ENCODE measurements at places on chromosomes 3 and 15.

DNA sequence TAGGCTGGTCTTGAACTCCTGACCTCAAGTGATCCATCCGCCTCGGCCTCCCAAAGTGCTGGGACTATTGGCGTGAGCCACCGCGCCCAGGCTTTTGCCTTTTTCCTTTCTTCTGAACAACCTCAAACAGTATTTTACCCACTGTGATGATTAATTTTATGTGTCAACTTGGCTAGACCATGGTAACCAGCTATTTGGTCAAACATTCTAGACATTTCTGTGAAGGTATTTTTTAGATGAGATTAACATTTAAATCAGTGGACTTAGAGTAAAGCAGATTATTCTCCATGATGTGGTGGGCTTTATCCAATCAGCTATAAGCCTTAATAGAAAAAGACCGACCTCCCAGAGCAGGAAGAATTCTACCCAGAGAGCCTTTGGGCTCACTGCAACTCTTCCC is 6.0 kb downstream of the SPATA12 start:
- DNase-seq, result no peak

GRCh38 chr15:69919816-69920215 is 177.9 kb downstream of the TLE3 start:
- no peak for DNase-seq

DNA sequence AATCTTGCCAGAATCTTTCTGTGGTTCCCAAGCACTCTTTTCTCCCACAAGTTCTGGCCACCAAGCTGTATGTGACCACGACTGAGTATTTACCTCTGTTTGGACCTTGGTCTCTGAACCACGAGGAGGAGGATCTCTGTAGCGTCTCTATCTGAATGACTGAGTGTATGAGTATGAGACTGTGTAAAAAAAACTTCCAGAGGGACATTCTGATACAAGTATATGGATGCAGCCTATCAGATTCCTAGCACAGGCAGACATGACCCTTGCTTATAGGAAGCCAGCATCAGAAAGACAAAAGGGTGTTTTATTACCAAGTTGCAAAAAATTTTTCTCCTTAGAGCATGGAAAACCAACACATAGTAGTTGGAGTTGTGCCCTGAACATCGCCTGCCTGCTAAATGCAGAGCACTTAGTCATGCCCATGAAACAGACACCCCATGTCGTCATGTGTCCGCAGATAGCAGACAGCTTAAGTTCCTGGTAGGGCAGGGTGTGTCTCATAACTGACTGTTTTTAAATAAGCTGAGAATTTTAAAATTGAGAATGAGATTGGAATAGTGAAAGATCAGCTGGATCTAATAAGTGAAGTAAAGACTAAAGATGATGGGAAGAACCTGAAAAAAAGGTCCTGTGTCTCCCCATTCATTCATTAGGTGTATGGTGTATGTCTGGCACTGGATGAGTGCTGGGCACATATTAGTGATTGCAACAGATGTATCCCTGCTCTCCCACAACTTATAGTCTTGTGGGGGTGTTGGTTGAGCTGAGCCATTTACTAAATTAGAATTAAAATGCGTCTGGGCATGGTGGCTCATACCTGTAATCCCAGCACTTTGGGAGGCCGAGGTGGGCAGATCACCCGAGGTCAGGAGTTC is 30.9 kb downstream of the DAG1 start:
- DNase-seq, result peak; percentile 63

- DNase-seq, result peak; percentile 95
Measured at GRCh38 chr15:99454941-99455788, 110.6 kb upstream of the MEF2A start.

- DNase-seq, result no peak
Measured at GRCh38 chr3:62863648-62864047, 11.6 kb downstream of the CADPS start.

- no peak for DNase-seq
Measured at GRCh38 chr3:174398761-174399160, 460.4 kb upstream of the NAALADL2 start.

- no peak for DNase-seq
Measured at GRCh38 chr3:104291437-104291851, 1075.3 kb upstream of the ALCAM start.

GRCh38 chr3:101936419-101937356 is 87.4 kb downstream of the NFKBIZ start:
- peak; percentile 88 for DNase-seq

DNA sequence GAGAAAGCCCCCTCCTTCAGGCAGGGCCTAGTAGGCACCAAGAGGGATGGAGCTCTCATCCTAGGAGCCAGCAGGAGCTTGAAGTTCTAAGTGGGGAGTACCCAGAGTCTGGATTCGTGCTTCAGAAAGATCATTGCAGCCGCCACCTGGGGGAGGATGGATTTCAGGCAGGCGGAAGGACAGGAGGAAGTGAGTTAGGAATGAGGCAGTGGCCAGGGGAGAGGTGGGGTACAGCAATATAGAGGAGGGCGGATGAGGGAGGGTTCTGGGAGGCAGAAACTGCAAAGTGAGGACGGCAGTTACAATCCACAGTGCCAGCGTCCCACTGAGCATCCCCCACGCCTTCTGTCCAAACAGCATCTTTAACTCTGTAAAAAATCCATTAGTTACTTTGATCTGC is 65.2 kb upstream of the LINGO1 start:
- DNase-seq, result no peak

DNA sequence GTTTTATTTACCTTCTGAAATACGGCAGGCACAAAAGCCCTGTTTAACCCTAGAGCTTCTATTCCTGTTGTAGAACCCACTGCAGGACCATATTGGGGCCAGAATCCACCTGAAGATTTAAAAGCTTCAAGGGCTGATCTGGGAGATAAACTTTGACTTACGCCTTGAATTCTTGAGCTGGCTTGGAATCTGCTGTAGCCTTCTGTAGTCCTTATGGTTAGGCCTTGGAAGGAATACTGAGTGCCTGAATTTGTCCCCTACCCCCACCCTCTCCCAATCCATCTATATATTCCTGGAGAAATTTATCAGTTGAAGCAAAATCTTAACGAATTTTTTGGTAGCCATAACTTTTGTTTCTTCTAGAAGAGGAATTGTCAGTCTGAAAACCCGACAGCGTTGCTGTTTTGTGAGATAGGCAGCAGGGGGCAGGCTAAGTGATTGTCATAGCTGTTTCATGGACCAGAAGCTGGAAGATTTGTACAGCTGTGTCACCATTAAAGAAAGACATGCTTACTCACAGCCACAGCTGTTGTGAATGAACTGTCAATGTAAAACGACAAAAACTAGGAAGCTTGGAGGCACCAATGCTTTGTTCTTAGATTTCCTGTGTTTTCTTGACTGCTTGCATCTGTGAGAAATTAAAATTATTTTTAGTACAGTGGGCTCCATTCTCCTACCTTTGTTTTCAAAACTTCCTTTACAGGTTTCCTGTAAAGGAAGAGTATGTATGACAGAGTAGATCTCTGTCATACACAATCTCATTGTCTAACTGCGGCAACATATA is 12.8 kb downstream of the LXN start:
- peak; percentile 44 for DNase-seq

- DNase-seq, result no peak
Measured at GRCh38 chr3:124671106-124671505, 59.1 kb upstream of the UMPS start.

GRCh38 chr3:139302801-139303113 is 41.1 kb upstream of the MRPS22 start:
- peak; percentile 69 for DNase-seq

- no peak for DNase-seq
Measured at GRCh38 chr15:60735559-60736047, 256.7 kb upstream of the ICE2 start.

DNA sequence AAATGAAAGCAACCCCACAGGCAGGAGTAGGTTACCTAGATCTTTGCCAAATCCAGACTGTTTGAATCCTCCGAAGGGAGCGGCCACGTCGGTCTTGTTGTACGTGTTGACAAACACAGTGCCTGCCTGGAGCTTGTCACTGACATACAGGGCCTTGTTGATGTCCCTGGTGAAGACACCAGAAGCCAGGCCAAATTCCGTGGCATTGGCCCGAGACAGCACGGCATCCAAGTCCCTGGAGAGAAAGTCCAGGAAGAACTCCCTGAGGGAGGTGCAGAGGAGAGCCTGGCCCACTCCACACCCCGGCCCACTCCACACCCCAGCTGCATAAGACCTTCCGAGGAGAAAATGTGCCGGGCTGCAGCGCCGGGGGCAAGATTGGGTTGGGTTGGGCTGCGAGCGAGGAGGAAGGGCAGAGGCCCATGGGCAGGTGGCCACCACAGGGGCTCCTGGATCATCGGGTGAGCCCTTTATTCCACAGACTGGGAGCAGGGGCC is 21.8 kb upstream of the SLC41A3 start:
- DNase-seq, result no peak

- DNase-seq, result no peak
Measured at GRCh38 chr3:131880948-131881347, 153.9 kb downstream of the CPNE4 start.

- DNase-seq, result no peak
Measured at GRCh38 chr15:99472416-99473145, 93.2 kb upstream of the MEF2A start.

DNA sequence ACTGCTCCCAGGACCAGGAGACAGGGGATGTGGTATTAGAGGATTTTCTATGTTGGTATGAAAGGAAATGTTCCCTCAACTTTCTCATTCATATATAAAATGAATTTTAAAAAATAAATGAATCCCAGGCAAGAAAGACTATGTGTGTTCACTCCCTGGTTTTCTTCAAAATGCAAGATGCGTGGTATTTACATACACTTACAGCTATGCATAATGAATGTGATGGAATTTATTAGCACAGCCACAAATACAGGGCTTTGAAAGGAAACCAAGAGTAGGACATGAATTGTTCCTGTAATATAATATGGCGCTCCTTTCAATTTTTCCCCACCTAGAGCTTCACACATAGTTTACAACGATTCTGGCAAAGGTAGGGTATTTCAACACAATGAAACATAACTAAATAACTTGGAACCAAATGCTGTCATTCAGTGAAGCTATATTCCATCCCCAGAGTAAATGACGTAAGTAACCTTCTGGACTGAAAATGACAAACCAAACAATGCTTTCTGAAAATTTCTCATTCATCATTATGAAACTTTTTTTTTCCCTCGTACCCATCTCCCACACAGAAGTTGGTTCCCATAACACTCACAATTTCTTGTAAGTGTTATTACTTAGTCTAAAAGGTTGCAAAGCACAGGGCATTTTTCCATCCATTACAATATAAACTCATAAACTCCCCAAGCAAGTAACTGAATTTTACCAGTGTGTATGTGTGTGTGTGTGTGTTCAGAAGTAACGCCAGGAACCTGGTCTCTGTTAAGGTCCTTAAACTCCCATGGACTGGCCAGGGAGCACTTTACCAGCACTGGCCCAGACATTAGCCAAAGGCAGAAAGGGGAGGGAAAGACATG is 41.8 kb downstream of the CBLB start:
- DNase-seq, result no peak

GRCh38 chr3:112904786-112905185 is 58.1 kb upstream of the CD200R1L start:
- DNase-seq, result no peak

DNA sequence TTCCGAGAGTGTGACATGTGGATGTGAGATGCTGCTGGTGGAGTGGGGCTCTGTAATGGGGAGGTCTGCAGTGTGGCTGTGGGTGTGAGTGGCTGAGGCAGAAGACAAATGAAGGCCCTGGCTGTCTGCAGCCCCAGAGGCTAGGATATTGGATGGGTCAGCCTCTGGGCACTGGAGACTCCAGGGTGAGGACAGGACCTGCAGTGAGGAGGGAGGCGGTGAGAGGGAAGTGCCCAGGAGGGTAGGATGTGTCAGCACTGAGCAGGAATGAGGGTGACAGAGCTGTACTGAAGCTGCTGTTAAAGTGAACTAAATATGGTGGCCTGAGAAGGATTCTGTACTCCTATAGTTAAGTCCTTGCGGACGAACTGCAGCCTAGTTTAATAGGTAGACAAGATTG is 27.3 kb upstream of the PXYLP1 start:
- no peak for DNase-seq

DNA sequence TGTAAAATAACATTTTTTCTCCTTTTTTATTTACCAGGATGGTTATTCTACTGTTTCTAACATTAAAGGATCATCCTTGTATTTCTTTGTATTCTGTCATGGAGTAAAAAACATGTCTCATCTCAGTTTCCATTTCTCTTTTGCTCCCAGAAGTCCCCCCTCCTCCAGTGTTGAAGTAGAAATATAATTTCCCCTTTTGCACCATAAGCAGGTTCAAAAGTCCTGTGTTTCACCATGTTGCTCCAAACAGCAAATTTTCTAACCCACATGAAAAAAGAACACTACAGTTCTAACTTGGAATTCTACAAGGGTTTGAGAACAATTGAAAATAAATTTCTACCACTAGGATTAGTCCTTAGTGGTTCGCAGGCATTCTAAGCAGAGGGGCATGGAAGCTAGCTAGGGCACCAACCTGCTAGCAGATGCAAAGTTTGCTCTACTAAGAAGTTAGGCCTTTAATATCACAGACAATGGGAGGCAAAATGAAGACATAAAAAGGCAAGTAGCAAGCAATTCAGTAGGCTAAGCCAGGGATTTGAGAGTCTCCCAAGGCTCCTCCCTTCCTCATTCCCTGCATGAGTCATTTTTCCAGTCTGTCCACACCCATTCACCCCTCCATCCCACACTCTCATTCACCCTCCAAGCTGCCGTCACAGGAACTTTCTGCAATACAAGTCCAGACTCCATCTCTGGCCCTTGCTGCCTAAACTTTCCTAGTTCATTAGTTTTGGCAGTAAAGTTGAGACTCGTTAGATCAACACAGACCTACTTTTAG is 2.3 kb upstream of the MBNL1 start:
- peak; percentile 88 for DNase-seq

DNA sequence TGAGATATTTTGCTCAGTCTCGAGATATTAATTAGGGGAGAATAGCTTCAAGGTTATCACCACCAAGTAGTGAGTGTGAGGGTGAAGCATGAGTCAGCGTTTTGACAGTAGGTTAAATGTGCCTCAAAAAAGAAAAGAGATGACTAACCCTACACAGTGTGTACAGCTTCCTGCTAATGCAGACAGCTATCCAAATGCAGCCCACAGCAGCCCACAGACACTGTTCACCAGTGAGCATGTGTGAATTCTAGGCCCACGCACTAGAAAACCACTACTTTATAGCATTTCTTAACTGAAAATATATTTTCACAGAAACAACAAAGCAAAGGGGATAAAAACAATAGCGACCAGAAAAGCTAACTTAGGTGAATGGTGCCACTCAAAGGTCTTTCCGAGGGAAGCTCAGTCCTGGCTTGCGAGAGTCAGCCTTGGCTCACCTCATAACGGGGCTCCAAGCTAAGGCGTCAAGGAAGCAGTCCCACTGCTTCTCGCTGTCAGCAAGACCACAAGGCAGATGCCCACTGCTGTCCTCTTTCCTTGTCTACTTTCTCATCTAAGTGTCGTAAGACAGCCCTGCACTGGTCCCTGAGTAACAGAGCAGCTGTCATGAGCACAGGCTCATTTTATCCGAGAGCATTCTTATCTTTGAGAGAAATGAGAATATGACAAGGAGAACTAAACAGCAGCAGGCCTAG is 47.6 kb downstream of the TXNRD3 start:
- DNase-seq, result peak; percentile 36
